ENCODE measurements at places on chromosomes 12 and 14. TPM values are rescaled to one million over a fixed set of nuclear protein-coding genes. Genes with fewer than 3 reads are reported as not detected.

GRCh38 chr14:80005561-80005960, 205.7 kb downstream of the DIO2 start:
- H3K4me3 ChIP-seq = no peak overlapping the region
- no peaks in the 10 kb centered on the region for H3K4me1 ChIP-seq
- no peaks in the 10 kb centered on the region for H3K27me3 ChIP-seq
- no peak overlapping the region for H3K27ac ChIP-seq
- DNase-seq = no peak

DNA sequence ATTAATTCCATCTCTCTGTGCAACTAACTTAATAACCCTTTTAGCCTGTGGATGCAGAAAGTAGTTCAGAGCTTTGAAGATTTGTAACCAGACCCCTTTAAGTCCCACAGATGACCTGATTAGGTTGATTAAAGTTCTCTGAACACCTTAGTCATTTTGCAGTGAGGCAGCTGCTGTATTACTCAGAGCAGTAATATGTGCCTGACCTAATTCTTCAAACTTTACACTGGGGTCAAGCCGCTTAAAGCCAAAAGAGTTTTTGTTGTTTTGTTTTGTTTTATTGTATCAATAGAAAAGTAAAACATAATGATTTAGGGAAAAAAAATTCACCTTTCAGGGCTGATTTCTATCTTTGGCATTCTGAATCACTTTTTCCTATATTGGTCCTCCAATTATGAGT, 78.6 kb upstream of the PLEKHG7 start:
- no peaks in the 10 kb centered on the region for H3K36me3 ChIP-seq
- DNase-seq = no peak
- H3K27ac ChIP-seq = no peak overlapping the region
- H3K27me3 ChIP-seq = no peaks in the 10 kb centered on the region
- H3K4me3 ChIP-seq = no peak overlapping the region
- H3K4me1 ChIP-seq = no peaks in the 10 kb centered on the region

DNA sequence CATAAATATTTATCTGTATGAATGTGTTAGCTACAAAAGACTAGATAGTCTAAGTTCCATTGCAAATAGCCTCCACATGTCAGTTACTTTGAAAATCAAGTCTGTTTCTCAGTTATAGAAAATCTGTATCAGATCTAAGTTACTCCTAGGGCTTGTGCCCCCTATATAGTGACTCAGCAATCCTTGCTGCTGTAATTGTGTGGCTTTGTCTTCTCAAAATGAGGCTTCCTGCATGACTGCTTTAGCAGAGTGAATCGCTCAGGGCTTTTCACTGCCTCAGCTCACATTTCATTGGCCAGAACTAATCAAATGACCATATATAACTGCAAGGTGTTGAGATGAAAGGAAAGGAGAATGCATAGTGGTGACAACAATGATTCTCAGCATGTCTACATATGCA, 552.2 kb upstream of the STXBP6 start:
- H3K4me1 ChIP-seq = no peaks in the 10 kb centered on the region
- H3K36me3 ChIP-seq = no peaks in the 10 kb centered on the region
- no peaks in the 10 kb centered on the region for H3K27me3 ChIP-seq
- no peak overlapping the region for H3K4me3 ChIP-seq
- DNase-seq = no peak
- no peak overlapping the region for H3K27ac ChIP-seq

- no peaks in the 10 kb centered on the region for H3K36me3 ChIP-seq
- no peak for DNase-seq
- no peaks in the 10 kb centered on the region for H3K27me3 ChIP-seq
- H3K4me3 ChIP-seq = no peak overlapping the region
- no peak overlapping the region for H3K27ac ChIP-seq
- H3K4me1 ChIP-seq = peaks cover 5% of the 10 kb centered on the region
These were observed 105.4 kb downstream of the ITPR2 start for GRCh38 chr12:26727482-26728204.

DNA sequence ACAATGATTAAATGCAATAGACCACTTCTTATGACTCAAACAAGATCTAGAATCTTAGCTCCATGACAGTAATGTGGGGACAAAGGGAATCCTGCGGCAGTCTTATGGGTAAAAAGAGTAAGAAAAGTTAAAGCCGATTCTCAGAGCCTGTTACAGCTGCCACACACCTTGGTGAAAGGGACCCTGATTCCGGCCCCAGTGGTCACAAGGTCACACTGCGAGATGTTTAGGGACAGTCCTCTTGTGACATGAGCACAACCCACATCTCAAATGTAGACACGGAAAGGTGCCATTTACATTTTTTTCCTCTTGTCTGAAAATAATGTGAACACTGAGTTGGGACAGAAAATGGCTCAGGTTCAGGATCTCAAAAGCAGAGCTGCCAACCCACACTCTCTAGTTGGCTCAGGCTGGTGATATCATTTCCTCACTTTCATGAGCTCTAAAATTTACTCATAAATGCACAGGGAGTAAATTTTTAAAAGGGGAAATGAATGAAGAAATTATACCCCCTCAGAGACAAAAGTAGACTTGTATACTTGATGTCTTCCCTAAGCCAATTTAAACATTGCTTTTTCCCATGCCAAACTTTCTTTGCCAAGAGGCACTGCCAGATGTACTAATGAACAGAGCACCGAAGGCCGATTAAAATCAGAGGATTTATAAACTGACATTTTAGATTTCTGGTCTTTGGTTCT, 113.1 kb upstream of the OVCH1 start:
- H3K4me3 ChIP-seq = no peak overlapping the region
- DNase-seq = no peak
- H3K27ac ChIP-seq = no peak overlapping the region
- no peaks in the 10 kb centered on the region for H3K27me3 ChIP-seq
- peaks cover 6% of the 10 kb centered on the region for H3K36me3 ChIP-seq

DNA sequence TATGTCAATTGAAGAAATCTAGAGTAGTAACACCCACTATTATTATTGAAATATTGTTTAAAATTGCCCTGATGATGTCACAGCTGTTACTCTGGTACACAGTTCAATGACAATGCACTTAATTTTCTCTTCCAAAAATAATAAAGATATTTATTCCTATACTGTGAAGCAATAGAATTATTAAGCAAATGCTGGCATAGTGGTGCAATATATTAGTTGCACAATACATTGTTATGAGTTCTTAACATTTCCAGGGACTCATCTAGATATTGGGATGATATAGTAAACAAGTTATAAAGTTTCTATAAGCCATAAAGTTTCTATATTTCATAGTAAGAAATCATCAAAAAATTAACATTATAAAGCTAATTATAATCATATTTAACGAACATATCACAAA, 897.8 kb downstream of the LRFN5 start:
- H3K27me3 ChIP-seq = no peaks in the 10 kb centered on the region
- H3K4me3 ChIP-seq = no peak overlapping the region
- H3K36me3 ChIP-seq = no peaks in the 10 kb centered on the region
- DNase-seq = no peak
- no peak overlapping the region for H3K27ac ChIP-seq

GRCh38 chr14:58829594-58829993, 191.8 kb downstream of the DACT1 start:
- no peaks in the 10 kb centered on the region for H3K36me3 ChIP-seq
- H3K27ac ChIP-seq = no peak overlapping the region
- no peak overlapping the region for H3K4me3 ChIP-seq
- peaks cover 6% of the 10 kb centered on the region for H3K4me1 ChIP-seq
- DNase-seq = no peak

Gene MAX
- 64.4 TPM for total RNA-seq

Gene NKX2-1
- total RNA-seq = not detected

Gene TESPA1
- total RNA-seq = not detected

Gene SLC25A47
- not detected for total RNA-seq

Measured in stomach (tissue), 19 donors.